NCI-H2171 treated with DMSO at 0.1 percent for 48 hours (cell line): ENCODE measurements at places on chromosomes 11 and 22.
A peak's percentile ranks its signal among the peaks of the same experiment; 100 is the strongest.

DNA sequence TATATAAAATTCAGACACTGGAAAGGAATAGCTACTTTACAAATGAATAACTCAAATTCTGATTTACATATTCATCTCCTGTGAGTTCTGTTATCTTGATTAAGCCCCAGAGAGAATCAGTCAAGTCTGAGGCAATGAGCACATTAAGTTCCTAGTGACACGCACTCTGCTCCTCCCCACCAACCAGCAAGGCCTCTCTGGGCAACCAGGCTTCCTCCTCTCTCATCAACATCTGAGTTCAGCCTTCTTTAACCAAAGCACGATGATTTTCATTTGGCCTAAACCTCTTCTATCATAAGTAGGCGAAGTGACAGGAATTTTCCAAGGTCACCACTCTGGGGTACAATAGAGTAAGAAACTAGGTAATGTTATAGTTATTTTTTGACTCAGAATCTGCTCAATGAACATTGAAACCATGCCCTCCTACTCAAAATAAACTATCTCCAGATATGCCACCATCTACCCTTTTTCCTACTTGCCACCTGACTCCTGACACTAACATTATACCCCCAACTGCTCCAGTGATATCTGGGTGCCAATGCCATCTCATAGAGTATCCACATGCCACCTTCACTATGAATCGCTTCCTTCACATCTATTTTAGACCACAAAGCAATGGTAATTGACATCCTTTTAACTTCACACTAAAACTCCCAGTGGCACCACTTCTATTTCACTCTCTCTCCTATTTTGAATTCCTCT, 114.8 kb downstream of the FAM76B start:
- DNase-seq: no peak

DNA sequence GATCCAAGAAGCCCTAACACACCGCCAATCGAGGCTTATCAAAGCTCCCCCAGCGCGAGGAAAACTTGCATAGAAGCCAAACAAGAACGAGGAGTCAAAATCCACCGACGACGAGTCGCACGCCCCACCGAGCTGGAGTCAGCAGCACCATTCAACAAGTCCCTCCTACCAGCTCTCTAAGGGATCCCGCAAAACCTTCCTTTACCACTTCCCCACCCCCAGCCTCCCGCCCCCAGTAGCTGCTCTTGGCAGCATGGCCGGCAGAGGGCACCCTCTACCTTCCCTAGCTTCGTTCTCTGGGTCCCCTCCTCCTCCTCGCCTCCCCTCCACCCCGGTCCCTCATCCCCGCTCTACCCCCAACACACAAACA, 1.4 kb downstream of the BDNF start:
- DNase-seq: peak; percentile 44

- no peak for DNase-seq
Observed at GRCh38 chr11:116774661-116775060, 1.9 kb upstream of the BUD13 start.

DNA sequence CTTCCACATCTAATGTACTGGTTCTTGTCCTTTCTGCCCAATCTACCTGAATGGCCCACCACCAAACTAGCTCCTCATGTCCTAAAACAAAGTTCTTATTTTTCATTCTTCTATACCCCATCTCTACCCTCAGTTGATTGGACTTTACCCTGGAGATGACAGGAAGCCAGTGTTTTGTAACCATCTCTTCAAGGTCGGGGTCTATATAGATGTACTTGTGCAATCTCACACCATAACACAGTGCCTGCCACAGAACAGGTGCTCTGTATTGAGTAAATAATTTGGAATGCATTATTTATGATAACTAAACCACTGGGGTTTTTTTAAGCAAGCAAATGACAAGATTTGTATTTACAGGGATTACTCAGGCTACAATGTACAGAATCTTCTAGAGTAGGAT, 76.7 kb upstream of the FAM181B start:
- no peak for DNase-seq

- no peak for DNase-seq
Observed at GRCh38 chr11:78208257-78209165, 19.8 kb downstream of the USP35 start.

GRCh38 chr11:128603003-128603696, 15.8 kb upstream of the ETS1 start:
- DNase-seq: no peak

- no peak for DNase-seq
Observed at GRCh38 chr22:22329792-22330191, 85.2 kb downstream of the VPREB1 start.

DNA sequence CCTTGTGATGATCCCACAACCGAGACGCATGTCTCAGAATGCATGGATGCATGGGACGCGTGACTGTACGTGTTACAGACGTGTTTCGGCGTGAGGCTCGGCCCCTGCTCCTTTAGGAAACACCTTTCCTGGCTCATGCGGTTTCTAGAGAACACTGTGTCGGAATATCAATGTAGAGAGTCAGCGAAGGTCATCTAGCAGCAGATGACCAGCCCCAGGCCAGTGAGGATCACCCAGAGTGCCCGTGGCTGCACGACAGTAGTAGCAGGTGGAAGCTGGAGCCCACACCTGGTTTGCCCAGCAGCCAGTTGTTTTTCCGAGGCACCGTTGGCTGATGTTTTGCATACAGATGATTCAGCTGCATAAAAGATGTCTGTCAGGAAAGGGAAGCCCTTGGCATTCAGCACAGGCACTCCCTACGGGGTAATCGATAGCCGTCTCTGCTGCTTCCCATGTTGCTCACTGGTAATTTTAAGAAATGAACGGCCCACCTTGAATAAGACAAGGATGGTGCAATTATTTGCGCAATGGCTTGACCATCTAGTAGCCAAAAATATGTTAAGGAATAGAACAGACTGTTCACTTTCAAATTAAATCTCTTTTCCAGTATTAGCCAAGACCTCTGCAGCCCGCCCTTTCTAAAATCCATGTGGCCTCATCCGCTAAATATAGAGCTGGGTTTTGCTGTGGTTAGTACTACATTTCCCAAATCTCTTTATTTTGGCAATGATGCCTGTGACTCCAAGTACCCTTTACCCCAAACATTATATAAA, 1.1 kb upstream of the CLTCL1 start:
- DNase-seq: peak; percentile 14

GRCh38 chr22:26552466-26552865, 37.5 kb downstream of the TPST2 start:
- DNase-seq: no peak

DNA sequence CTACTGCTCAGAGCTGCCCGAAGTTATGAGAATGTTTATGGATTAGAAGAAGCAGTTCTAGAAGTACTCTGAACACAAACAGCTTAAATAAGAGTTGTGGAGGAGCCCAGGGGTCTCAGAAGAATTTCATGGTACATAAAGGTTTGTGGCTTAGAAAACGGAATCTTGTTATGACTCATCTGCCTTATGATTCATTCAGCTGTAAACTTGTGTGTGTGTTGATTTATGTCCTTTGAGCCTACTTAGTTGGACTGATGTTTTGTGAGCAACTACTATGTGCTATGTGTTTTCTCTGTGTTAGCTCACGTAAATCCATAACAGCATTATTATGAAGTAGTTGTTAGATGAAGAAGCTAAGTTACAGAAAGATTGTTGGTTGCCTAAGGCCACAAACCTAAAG, 203.7 kb downstream of the PGR start:
- no peak for DNase-seq

- no peak for DNase-seq
Observed at GRCh38 chr11:85723088-85723487, 37.1 kb upstream of the CCDC89 start.

- DNase-seq: no peak
Observed at GRCh38 chr22:38246046-38246658, 26.7 kb downstream of the TMEM184B start.

- DNase-seq: peak; percentile 16
Observed at GRCh38 chr11:28417601-28418323, 309.6 kb downstream of the METTL15 start.

GRCh38 chr11:31355131-31355530, 14.4 kb downstream of the DCDC1 start:
- DNase-seq: peak; percentile 96
